Stimulated activated CD4-positive, alpha-beta T cell treated with anti-CD3 and anti-CD28 coated beads, Interleukin-1b, Interleukin-23, amount 100 ng/mL, for 1 hour (primary cell): ENCODE measurements at places on chromosomes 2 and 18.

- DNase-seq, result no peak
These were observed 81.0 kb downstream of the GPR39 start for GRCh38 chr2:132497591-132497990.

GRCh38 chr18:31990823-31991222 is 27.8 kb upstream of the RNF125 start:
- DNase-seq, result no peak

GRCh38 chr2:30310955-30311354 is 79.6 kb downstream of the LBH start:
- no peak for DNase-seq

GRCh38 chr18:23378302-23378686 is 74.8 kb upstream of the RIOK3 start:
- no peak for DNase-seq

- DNase-seq, result no peak
These were observed 115.8 kb downstream of the BIRC6 start for GRCh38 chr2:32472605-32473004.

DNA sequence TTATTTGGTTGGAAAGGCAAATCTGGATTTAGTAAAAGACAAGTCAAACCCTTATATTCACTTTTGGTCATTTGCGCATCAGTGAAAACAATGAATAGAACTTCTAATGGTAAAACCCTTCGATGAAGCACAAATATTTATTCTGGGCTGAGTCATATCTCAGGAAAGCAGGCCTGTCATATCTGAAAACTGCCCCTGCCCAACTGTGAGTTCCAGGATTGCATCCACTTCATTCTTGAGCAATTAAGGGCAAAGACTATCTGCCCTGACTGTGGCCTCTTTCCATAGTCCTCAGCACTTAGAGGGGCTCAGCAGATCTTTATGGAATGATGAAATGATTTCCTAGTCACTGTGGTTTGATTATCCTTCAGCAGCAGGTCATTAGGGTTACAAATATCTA is 795.2 kb upstream of the ID2 start:
- DNase-seq, result no peak

DNA sequence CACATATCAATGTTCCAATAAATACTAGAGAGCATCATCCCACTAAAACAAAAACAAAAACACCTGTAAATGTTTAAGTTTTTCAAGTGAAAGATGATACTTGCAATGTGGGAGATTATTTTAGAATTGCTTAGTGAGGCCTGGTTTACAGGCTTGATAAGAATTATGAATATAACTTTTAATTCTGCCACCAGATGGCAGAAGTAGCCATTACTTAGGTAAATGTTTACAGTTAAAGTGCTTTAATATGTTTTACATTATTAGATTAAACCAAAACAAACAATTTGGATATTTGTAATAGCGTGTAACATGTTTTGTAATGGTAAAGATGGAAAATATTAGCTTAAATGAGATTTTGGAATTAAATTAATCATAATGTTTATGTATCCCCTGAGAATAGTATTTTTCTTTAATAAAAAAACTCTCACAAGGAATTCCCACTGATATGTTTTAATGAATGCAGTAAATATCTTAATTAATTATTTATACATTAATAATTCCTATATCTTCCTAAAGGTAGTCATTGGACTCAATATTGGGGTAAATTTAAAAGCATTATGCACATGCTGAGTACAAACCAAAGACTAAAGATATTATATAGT is 522.0 kb downstream of the SPAG16 start:
- DNase-seq, result no peak

GRCh38 chr2:9258501-9258900 is 51.9 kb downstream of the ASAP2 start:
- DNase-seq, result no peak

- DNase-seq, result no peak
These were observed 143.2 kb upstream of the TWIST2 start for GRCh38 chr2:238704471-238705225.

- no peak for DNase-seq
These were observed 13.4 kb downstream of the BCL11A start for GRCh38 chr2:60540074-60540473.

- DNase-seq, result no peak
These were observed 22.9 kb downstream of the DOK1 start for GRCh38 chr2:74577448-74577847.

- DNase-seq, result no peak
These were observed 16.0 kb downstream of the ARID5A start for GRCh38 chr2:96552315-96553175.

DNA sequence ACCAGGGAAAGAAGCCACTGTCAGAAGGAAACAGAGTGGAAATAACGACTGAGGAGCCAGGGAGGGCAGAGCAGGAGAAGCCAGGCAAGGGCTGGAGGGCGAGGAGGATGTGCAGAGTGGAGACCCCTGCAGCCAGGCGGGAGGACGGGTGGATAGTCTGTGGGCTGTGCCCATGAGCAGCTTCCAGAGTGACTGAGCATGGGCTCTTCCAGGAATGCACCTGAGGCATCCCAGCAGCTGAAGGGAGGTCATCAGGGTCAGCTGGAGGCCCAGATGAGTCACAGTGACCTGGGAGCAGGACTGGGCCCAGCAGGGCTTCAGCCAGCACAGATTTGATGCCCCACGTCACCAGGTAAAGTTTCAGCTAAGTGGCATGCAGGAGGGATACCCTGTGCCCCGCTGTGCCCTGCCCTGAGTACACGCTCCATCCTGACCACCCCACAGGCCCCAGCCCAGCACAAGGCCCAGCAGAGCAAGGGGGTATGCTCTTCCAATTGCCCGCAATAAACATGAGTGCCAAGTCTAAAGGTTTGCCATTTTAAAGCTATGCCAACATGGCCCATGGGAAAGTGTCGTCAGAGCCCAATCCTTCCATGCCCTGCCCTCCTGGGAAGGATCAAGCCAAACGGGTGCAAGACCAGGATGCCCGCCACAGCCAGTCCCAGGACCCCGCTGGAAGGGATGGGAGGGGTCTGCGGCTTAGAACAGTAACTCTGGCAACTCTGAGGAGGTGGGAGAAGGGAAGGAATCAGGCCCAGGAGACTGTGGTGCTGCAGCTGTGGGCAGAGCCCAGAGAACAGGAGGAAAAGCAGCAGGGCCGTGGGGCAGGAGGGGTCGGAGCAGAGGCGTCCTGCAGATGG is 85.7 kb downstream of the SEPTIN10 start:
- DNase-seq, result no peak

GRCh38 chr2:102788216-102788884 is 26.5 kb downstream of the TMEM182 start:
- DNase-seq, result no peak

- DNase-seq, result no peak
These were observed 11.0 kb downstream of the SLC3A1 start for GRCh38 chr2:44286119-44286883.

DNA sequence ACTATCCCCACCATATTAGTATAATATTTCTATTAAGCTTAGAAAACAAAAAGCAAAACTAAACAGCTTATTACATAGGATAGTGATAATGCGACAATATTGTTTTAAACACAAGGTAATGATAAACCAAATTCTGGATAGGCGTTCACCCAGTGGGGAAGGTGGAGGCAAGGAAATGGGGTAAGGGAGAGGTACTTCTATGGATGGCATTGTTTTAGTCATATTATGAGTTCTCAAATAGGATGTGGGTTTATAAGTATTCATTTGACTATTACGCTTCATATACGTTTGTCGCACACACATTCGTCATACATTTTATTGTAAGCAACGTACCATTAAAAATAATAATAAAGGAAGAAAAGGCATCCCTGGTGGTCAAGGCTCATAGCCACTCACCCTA is 88.8 kb upstream of the DNMT3A start:
- DNase-seq, result no peak

DNA sequence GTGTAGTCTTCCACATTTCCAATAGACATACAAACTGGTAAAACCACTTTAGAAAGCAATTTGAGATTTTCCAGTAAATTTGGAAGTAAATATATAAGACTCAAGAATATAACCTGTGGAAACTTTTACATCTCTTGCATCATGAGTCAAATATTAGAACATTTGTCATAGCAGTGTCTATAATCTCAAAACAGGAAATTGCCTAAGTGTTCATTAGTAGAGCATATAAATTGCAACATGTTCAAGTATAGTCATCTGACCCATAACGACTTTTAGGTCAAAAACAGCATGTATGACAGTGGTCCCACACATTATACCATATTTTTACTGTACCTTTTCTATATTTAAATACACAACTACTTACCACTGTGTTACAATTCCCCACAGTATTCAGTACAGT is 555.9 kb upstream of the VRK2 start:
- no peak for DNase-seq

DNA sequence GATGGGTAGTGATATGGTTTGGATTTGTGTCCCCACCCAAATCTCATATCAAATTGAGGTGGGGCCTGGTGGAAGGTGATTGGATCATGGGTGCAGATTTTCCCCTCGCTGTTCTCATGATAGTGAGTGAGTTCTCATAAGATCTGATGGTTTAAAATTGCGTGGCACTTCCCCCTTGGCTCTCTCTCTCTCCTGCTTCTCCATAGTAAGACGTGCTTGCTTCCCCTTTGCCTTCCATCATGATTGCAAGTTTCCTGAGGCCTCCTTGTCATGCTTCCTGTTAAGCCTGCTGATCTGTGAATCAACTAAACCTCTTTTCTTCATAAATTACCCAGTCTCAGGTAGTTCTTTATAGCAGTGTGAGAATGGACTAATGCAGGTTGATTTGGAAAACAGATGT is 223.2 kb upstream of the APCDD1 start:
- no peak for DNase-seq

DNA sequence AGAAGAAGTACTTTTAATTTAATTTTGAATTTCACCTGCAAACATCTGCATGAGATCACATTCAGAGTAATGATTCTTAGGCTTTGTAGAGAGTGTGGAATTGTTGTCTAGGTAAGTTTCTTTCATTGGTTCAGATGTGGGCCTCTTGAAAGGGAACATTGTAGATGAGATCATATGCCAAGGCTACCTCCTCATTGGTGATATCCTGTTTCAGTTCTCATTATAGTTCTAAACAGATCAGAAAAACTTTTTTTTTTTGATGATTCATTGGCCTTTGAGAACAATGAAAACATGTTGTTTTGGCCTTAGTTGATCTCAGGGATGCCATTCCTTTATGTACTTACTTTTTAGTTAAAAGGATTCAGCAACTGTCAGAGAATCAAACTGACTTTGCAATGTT is 44.5 kb downstream of the EML6 start:
- DNase-seq, result no peak

DNA sequence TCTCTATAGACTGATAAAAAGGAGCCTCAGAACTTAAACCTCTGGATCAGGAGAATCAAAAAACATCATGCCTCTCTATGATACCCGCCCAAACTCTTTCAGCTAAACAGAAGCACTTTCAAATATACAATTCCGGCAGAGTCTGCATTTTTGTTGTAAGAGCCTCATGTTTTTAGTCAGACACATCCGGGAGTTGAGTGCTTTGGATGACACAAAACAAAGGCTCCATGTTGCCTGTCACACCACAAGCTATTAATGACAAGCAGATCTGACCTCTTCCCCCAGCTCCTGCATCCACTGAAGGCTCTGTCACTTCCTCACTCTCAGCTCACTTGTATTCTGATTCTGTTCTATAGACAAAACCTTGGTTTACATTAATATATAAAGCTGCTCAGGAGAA is 33.2 kb downstream of the SLC38A11 start:
- no peak for DNase-seq

DNA sequence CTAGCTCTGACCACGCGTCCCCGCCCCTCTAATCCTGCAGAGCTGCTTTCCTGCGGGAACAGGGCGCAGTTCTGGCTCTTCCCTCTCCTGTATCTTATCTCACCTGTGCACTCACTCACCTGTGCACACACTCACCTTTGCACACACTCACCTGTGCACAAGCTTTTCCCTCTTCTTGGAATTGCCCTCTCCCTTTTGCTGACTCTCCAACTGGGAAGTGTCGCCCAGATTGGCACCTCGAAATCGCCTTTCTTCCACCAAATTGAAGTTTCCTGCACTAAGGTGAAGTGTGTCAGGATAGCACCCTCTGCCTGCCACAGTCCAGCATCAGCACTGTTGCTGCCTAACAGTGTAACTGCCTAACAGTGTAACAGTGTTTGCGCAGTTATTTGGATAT is 566 bp upstream of the CMPK2 start:
- DNase-seq, result no peak
